ENCODE measurements at places on chromosomes 3 and 15. TPM values are rescaled to one million over a fixed set of nuclear protein-coding genes. Genes with fewer than 3 reads are reported as not detected.

Gene CDC25A
- 6.9 TPM for total RNA-seq

Gene BMF
- 4.4 TPM for total RNA-seq

Gene ZBTB47
- total RNA-seq, result 24.4 TPM

Gene GOLGA8T
- total RNA-seq, result 0.31 TPM

Gene GPR62
- total RNA-seq, result 0.31 TPM

Gene CPEB1
- 4.7 TPM for total RNA-seq

Gene BFSP2
- 2.5 TPM for total RNA-seq

Gene WDR72
- 0.31 TPM for total RNA-seq

Gene CCR1
- 0.94 TPM for total RNA-seq

Gene CD80
- total RNA-seq, result not detected

Gene FBLN2
- 4.1 TPM for total RNA-seq

Gene TMEM45A
- 1.6 TPM for total RNA-seq

Gene SLCO2A1
- total RNA-seq, result 0.31 TPM

Gene FGF12
- 180 TPM for total RNA-seq

Gene FANCD2OS
- not detected for total RNA-seq

Gene SCAANT1
- total RNA-seq, result not detected
